ENCODE measurements at places on chromosomes 16 and 17.
A peak's percentile ranks its signal among the peaks of the same experiment; 100 is the strongest.

- no peaks in the 10 kb centered on the region for H3K36me3 ChIP-seq
- no peak for DNase-seq
- peaks cover 8% of the 10 kb centered on the region for H3K27me3 ChIP-seq
- H3K4me1 ChIP-seq: peaks cover 20% of the 10 kb centered on the region
These were observed 33.1 kb upstream of the SNN start for GRCh38 chr16:11635113-11635652.

DNA sequence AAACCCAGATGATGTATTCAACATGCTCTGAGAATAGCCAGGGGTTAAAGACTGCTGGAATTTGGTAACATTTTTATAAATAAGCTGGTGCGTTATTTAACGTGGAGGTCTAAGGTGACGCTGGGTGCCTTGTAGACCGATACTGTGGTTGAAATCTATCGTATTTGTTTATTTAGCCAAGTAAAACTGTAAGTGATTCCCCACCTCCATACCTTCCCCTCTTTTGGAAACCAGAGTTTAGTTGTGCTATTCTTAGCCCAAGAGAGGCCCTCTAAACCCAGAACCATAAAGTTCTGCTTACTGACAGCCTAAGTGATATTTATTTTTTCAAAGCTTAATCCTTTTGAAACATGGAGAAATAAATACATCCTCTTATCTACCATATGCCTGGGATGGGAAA is 744.5 kb downstream of the WWOX start:
- H3K4me1 ChIP-seq: no peaks in the 10 kb centered on the region
- no peaks in the 10 kb centered on the region for H3K27me3 ChIP-seq
- H3K27ac ChIP-seq: no peak overlapping the region
- H3K36me3 ChIP-seq: no peaks in the 10 kb centered on the region

DNA sequence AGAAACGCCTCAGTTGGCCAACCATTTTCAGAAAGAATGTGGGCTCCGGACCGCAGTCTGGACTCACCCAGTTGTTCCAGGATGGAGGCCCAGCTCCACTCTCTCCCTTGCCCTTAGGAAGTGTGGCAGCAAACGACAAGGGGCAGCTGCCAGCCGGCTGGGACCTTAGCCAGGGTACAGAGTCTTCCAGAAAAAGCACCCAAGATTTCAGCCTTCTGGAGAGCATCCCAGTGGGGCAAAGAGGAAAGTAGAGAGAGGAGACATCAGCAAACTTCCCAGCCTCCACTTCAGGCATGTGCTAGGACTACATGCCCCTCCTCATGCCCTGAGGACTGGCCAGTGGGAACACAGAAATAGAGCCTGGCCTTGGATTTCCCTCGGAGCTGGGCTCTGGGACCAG is 56.8 kb upstream of the SCNN1B start:
- peaks cover 9% of the 10 kb centered on the region for H3K27me3 ChIP-seq
- H3K27ac ChIP-seq: no peak overlapping the region
- H3K36me3 ChIP-seq: no peaks in the 10 kb centered on the region
- no peaks in the 10 kb centered on the region for H3K4me1 ChIP-seq
- H3K4me3 ChIP-seq: no peak overlapping the region

GRCh38 chr17:43907998-43908721 is 824 bp upstream of the MPP2 start:
- DNase-seq: peak; percentile 66
- no peaks in the 10 kb centered on the region for H3K36me3 ChIP-seq
- H3K27me3 ChIP-seq: peaks cover 49% of the 10 kb centered on the region
- no peak overlapping the region for H3K27ac ChIP-seq
- H3K4me3 ChIP-seq: peak overlapping the region; percentile 90

Data from WTC11 (cell line).